ENCODE measurements at places on chromosomes 5 and 9. TPM values are rescaled to one million over a fixed set of nuclear protein-coding genes. Genes with fewer than 3 reads are reported as not detected.

Gene PCDHA5
- polyA plus RNA-seq: not detected

Gene SKIC3
- 38.8 TPM for polyA plus RNA-seq

Gene KIF27
- 1.1 TPM for polyA plus RNA-seq

Gene EQTN
- polyA plus RNA-seq: not detected

Gene FOXD4L6
- not detected for polyA plus RNA-seq

Gene FRMD3
- 0.08 TPM for polyA plus RNA-seq

Gene UBE2D2
- 403 TPM for polyA plus RNA-seq

Gene ZFP2
- polyA plus RNA-seq: 0.69 TPM

Gene ARSI
- not detected for polyA plus RNA-seq

Gene IRX2
- polyA plus RNA-seq: not detected

Gene AQP3
- polyA plus RNA-seq: 124 TPM

Gene SH3RF2
- not detected for polyA plus RNA-seq

All from naive thymus-derived CD8-positive, alpha-beta T cell (primary cell).